ENCODE measurements at places on chromosomes 16 and 17.

- DNase-seq, result no peak
Observed at GRCh38 chr17:1492249-1493206, at the start of gene MYO1C. Gene MYO1C (minus strand): TSS chr17:1492686. CDS start chr17:1492487, 199 bp downstream.

DNA sequence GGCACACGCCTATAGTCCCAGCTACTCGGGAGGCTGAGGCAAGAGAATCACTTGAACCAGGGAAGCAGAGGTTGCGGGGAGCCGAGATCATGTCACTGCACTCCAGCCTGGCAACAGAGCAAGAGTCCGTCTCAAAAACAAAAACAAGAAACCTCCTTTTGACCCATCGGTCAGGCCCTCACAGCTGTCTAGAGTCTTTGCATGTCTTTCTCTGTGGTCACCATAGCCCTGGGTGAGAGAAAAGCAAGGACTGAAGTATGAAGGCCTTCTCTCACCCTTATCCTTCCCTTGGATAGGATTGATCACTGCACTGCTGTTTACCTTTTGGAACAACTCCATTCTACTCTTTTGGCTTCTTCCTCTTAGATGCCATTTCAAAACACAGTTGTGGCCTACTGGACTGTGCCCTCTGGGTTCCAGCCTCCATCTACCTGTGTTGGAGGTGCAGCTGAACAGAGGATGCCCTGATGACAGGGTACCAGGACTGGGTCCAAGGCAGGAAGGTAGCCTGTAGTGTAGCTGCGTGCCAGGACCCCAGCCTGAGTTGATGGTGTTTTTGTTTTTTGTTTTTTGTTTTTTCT is 37.1 kb downstream of the LDHD start:
- no peak for DNase-seq

DNA sequence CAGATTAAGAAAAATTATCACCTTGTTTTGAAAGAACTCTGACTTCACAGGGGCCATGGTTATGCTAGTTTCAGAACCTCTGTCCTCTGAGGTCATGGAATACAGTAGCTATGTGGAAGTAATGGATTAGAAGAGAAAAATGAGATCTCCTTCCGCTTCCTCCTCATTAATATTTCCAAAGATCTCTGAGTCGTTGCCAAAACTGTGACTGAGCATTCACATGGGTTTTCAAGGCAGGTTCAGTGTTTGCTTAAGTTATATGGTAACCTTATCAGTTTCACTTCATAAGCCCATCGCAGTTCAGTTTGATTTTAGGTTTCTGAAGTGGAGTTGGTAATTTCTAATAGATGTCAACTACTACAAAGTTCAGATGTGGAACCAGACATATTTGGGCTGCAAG is 321.2 kb upstream of the SOX9 start:
- DNase-seq, result no peak

DNA sequence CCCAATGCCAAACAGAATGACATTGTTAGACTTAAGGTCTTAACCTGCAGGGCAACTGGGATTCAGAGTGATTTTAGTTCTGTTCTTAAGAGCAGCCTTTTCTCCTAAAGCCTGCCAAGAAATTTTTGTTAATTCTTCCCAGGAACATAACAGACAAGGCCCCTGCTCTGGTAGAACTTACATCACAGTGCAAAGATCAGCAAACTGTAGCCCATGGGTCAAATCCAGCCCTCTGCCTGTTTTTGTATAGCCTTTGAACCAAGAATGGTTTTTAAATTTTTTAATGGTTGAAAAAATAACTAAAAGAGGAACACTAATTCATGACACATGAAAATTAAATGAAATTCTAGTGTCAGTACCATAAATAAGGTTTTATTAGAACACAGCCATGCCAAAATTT is 3.8 kb downstream of the ACSM3 start:
- DNase-seq, result no peak

- DNase-seq, result no peak
Observed at GRCh38 chr17:33966410-33967059, 288.6 kb upstream of the CCL2 start.

DNA sequence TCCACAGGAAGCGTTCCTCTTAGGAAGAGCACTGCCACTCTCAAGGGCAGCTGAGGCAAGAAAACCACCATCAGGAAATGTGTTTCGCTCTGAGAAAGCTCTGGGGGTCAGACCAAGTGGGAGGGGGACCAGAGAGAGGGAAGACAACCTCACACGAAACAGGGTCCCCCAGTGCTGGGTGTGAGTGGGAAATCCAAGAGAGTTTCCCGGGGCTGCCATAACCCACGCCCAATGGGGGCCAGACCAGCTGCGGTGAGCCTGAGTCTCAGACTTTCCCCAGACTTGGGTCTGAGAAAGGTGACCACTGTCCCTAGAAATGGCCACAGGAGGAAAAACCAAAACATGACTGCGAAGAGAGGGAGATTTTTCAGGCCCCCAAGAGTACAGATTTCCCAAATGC is 14.5 kb downstream of the DNAH17 start:
- DNase-seq, result no peak

DNA sequence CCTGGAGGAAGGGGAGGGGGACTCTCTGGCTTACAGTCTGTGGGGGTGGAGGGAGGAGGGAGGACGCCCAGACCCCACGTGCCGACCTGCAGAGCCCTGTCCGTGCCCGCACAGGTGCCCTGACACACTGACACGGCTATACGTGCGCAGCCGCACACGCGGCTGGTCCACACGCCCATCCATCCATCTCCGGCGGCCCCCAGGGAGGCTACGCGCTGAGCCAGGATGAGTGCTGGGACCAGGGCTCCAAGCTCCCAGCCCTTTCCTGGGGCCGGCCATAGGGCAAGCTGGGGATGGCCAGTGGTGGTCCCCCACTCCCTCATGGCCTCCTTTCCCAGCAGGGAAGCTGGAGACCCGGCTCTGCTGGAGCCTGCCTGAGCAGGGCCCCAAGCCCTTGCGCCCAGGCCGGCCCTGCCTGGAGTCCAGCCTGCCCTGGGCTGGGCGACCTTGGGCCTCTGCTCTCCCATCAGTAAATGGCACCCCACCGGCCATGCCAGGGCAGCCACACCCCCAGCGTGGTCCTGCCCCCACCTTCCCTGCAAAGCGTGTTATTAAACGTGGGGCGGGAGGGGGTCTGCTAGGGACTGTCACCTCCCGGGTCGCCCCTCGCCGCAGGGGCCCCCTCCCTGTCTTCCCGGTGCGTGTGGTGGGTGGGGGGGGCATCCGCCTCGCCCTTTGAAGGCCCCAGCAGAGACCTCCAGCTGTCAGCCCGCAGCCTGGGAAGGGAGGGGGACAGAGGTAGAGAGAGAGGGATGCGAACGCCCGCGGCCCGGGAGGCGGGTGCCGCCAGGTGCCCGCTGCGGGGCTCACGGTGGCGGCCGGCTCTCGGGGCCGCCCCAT is 863 bp downstream of the CASKIN1 start:
- DNase-seq, result no peak

DNA sequence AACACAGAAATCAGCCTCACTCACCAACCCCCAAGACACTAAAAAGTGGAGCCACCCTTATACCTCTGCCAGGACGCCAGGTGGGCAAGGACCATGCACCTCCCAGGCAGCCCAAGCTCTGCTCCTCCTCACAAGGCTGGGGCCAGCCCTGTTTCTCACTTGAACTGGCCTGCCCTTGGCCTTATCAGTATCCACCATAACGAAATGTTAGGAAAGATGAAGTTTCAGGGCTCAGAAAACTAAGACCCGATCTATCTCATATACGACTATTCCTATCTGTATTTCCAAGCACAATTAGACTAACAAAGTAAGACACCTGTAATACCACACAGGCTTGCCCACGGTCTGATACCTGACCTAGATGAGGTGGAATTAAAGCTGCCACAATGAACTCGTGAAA is 6.9 kb downstream of the FBXO31 start:
- DNase-seq, result no peak

- no peak for DNase-seq
Observed at GRCh38 chr16:67456391-67457081, 24.4 kb downstream of the ATP6V0D1 start.

DNA sequence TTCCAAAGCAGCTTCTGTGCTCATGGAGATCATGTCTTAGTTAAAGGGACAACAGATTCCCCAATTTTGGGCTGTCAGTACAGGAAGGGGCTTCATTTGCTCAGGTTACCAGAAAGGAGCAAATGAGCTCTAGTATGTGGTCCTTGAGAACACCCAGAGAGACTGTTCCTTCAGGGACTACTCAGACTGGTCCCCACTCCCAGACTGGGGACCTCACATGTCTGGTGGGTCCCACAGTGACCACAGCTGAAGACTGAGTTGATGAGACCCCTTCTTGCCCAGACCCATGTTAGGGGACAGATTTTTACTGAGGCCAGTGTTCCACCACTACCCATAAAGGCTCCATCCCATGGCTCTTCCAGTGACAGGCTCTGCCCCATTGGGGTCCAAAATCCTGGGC is 1695.2 kb downstream of the TP53TG3F start:
- no peak for DNase-seq
